ENCODE measurements at places on chromosomes 6 and 20.

DNA sequence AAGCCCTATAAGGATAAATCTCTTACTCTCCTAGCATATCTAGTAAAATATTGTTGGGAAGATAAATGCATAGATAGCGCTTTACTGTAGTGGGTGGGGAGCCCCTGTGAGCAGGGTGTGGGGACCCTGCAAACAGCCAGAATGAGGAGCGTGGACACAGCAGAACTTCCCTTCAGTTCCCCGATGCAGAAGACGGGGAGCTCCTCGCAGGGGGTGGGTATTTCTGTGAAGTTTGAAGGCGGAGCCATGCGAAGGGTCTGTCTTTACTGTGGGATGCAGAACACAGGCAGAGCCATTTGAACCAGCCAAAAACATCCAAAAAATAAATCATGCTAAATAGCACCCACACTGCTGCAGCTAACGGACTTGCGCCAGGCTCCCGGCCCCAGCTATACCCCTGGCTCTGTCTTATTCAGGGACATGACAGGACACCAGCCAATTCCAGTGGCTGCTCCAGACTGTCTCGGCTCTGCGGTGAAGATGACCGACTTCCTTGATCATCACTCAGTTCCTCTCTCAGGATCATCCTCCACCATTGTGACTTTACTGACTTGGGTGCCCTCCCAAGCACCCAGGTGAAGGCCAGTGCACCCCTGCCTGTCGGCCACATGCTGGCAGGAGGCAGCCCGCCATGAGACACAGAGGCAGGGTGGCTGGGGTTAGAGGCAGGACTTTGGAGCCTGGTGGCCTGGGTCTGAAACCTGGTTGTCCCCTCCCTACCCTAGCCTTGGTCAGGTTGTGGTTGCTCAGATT, 134.5 kb downstream of the SMOC2 start:
- no peak for DNase-seq

GRCh38 chr20:36827541-36828279, 48.2 kb upstream of the TLDC2 start:
- DNase-seq, result no peak

GRCh38 chr6:69884231-69884630, 17.9 kb downstream of the COL19A1 start:
- DNase-seq, result no peak

DNA sequence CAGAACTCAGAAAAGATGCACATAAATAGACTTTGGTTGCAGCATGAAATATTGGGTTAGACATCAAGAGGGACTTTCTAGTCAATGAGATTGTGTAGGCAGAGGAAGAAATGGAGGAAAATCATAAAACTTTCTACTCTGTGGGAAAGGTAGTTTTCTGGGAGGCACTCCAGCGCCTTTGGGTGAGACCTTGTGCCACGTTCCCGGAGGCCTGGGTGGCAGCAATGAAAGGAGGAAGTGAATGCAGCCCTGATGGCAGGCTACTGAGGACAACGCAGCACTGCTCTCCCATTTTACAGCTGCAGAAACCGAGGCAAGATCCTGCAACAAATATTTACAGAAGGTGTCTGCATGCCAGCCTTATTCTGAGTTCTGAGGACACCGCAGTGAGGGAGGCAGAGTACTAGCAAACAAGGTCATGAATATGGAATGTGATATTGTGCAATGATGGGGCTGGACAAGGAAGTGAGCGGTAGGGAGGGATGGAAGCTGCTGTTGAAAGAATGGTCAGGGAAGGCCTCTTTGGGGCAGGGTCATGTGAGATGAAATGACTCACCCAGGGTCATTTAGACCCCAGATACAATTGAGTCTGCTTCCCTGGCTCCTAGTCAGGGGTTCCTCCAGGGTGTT, 159.1 kb downstream of the TFAP2C start:
- DNase-seq, result no peak

DNA sequence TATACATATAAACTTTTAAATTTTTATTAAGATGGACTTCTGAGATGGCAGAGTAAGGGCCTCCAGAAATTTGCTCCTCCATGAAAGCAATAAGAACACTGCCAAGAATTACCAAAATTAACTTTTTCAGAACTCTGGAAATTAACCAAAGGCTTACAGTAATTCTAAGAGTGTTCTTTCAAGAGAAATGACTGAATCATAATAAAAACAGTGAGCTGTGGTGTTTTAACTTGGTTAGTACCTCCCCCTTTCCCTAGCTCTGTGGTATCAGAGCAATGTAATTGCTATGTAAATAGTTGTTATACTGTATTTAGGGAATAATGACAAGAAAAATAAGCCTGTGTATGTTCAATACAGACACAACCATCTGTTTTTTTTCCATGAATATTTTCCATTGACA, 19.0 kb downstream of the HECA start:
- DNase-seq, result no peak

DNA sequence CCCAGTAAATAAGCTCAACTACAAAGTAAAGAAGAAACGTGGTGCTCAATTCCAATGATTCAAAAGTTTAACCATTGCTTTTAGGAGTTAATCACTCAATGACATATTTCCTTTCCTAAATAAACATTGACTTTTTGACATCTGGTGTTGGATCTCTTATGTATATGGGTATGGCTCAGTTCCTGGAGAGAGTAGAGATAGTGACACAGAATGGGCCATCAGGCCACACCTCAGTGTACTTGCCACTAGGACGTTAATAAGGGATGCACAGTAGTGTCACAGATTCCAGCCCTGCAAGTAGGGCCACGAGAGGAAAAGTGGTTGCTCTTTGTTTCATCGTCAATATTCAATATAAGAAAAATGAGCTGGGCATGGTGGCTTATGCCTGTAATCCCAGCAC, 48.9 kb upstream of the TXNDC5 start:
- no peak for DNase-seq

DNA sequence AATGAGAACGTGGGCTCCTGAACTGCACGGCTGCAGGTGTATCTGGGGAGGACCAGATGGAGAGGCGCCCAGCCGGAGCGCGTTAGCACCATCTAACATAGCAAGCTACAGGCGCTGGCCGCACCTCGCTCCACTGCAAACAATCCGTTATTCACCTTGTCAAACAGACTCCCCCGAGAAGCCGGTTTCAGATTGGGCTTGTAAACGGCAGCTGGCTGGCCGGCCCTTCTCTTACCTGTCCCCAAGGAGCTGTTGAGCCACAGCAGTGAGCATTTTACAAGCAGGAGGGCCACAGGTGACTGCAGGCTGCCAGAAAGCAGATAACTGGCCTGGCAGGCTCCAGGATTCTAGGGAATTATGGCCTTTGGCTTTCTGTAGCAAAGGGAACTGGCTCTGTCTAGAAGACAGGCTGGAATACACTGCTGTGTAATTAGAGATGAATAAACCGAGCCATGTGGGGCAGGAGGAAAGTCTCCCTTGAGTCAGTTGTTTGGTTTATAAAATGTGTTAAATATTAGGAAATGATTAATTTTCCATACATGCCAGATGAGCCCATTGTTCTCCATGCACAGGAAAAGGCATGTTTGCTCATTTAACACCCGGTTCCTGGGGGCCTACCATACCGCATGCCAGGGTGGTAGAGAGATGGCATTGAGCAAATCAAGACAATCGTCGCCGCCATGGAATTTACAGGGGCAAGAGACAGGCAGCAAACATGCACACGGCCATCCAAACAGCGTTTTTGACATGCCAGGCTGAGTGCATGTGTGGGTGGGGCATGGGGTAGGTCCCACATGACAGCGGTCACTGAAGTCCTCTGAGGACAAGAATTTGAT, 159.3 kb downstream of the NFATC2 start:
- peak; percentile 74 for DNase-seq

- no peak for DNase-seq
These were observed 244.2 kb downstream of the CDKAL1 start for GRCh38 chr6:20778459-20778858.

- peak; percentile 42 for DNase-seq
These were observed 50.2 kb downstream of the IYD start for GRCh38 chr6:150418827-150419594.

DNA sequence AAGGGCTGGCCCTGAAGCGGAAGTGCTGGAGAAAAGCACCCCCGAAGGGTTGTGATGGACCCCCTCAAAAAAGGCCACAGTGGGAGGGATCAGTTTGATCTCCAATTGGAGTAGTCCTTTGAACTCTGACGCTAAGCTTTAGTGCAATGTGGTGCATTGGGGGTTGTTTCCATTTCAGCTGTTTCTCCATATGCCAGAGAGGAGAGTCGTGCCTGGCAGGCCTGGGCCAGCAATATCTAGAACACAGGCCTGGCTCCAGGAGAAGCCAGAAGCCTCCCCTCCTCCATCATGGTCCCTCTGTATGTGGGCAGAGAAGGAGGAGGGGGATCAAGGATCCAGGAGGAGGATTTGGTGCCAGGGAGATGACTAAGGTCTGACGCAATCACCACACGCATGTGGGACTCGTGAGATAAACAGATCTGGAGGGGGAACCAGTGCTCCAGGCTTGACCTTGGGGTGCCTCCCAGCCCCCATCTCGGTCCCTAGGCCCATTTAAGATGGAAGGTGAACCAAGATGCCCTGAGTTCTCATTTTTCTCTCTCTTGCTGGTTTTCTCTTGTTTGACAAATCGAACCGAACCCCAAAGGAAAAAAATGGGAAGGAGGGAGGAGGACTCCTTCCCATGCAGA, 517.4 kb upstream of the JARID2 start:
- no peak for DNase-seq

Data from DMS79 treated with DMSO at 0.1 percent for 48 hours (cell line).